Renal cortex interstitium (tissue), 15 donors: ENCODE measurements at places on chromosomes 2 and 18. TPM values are rescaled to one million over a fixed set of nuclear protein-coding genes. Genes with fewer than 3 reads are reported as not detected.

DNA sequence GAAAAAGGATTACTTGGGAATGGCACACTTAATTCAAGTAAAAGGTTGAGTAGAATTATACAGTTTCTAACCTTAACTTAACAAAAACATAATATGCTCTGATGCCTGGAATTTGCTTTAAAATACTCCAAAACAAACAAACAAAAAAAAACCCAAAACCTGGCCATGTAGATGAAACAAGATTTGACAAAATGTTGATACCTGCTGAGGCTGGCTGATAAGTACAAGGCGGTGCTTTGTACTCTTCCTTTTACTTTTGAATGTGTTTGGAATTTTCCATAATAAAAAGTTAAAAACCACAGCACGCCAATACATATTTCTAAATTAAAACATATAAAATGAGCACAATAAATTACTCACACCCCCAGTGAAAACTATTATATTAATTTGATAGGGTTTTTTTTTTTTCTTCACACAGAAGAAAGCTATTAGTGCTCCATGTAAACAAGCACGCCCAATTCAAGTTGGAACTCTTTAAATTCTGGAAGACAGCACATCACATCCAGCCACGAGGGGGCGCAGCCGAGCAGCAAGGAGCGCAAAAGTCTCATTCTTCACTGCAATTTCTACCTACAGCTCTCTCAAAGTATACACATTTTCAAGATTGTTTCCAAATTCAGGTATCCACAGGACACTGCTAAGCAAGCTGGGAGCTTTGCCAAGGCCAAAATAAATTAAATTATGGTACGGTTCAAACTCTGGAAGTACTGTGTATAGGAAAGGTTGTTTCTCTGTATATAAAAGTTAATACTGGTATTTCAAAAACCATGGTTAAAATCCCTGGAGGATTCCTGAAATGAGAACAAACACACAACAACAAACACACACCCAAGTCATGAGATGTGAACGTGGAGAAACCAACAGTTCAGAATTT is 7.5 kb downstream of the SERTAD2 start:
- peak; percentile 68 for DNase-seq

Gene ANKRD36C
- polyA plus RNA-seq, result 17.7 TPM

DNA sequence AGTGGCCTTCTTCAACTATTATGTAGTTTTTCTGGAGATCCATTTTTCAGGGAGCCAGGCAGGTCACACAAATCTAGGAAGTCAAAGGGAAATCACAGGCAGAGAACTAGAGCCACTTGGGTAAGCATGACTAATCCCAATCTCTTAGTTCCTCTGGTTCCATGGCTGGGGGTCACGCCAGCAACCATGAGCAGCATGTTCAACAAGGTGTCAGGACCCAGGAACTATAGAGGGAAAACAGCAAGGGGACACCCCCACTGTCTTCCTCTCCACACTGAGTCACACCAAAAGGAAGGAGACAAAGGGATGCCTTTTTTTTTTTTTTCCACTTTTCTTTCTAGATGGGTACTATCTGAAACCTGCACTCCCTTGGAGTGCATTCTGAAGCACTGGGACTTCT is 250.9 kb downstream of the OTX1 start:
- DNase-seq, result no peak

DNA sequence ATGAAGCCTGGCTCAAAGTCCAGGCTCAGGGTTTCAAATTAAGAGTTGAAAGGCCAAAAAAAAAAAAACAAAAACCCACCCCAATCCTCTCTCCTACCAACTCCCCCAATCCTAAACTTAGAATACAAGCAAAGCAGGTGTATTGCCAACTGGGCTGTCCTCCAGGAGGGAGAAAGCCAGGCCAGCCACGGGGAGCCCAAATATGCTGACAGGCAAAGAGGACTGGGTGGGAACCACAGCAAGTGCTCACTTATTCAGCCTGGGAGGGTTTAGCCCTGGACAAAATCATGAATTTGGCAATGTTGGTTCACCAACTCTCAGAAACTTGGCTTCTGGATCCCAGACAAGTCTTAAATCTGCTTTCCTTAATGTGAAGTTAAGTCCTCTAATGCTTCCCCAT is 36.5 kb downstream of the GKN2 start:
- DNase-seq, result no peak

DNA sequence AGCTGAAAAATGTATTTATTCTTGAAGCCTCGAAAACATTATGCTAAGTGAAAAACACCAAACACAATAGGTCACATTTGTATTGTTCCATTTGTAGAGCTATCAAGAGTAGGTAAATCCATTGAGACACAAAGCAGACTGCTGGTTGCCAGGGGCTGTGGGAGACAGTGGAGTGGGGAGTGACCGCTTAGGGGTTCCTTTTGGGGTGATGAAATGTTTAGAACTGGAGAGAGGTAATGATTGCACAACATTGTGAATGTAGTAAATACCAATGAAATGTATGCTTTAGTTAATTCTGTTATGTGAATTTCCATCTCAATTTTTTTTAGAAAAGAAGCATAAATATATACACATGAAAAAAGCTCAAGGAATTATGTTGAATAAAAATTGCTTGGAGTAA is 15.8 kb downstream of the KCTD18 start:
- DNase-seq, result no peak

DNA sequence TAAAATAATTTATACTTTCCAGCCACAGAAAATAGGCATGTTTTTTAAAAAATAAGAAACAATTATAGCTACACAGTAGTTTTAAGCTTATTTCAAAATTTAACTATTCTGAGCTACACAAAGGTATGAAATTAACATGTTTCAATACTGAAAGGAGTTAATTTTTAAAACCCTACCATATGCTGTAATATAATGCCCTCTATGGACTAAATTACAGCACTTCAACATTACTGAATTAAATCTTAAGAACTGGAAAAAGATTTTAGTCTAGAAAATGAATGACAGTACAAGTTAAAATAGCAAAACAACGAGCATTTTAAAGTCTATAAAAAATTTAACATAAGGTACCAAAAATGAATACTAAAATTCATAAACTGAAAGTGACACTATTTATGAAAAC is 36.3 kb downstream of the RTN4 start:
- DNase-seq, result no peak

DNA sequence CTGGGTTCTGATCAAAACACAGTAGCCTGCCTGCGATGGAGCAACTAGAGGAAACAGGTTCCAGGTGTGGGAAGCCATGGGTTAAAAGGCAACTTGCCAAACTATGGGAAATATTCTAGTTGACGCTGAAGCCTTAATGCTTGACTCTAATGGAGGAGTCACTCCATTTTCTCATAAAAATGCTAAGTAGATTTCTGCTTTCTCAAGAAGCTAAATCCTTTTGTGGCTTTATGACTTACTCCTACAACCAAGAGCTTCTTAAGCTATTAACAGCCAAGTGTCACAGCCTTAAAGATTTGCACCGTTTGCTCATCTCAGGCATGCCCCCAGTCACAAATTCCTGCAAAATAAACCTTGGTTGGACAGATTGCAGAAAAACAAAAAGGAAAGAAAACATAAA is 25.2 kb downstream of the ANKRD44 start:
- DNase-seq, result no peak

DNA sequence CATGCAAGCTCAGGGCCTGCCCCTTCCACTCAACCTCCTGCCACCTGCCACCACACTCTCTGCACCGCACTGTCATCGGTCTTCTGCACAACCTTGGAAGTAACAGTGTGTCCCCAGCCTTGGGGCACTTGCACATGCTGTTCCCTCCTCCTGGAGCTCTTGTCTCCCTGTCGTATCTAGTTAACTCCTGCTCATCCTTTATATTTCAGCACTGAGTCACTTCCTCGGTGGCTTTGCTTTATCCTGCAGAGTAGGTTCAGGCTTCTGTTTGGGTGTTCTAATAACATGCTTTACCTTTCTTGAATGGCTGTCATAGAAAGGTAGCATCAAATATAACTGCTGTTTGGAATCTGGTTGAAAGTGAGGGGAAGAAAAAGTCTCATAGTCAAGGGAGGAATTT is 25.3 kb downstream of the PAX8 start:
- DNase-seq, result no peak

- no peak for DNase-seq
Observed at GRCh38 chr2:62459106-62459505, 46.9 kb downstream of the TMEM17 start.

DNA sequence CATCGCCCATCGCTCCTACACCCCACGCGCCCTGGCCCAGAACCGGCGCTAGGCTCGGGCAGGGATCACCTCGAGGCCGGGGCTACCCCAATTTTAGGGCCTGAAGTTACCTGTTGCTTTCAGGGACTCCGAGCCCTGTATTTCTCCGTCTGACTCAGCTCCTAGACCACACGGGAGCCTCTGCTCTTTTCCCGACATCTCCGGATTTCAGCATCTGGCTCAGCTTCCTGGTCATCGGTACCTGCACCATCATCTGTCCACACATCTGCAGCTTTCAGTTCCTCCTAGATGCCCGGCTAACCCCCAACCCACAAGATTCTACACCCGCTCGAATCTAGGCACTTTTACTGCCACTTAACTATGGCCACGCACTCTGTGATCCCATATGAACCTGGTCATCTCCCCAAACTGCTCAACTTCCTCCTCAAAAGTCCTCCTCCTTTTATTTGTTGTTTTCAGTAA is 12.1 kb upstream of the HMSD start:
- DNase-seq, result no peak

DNA sequence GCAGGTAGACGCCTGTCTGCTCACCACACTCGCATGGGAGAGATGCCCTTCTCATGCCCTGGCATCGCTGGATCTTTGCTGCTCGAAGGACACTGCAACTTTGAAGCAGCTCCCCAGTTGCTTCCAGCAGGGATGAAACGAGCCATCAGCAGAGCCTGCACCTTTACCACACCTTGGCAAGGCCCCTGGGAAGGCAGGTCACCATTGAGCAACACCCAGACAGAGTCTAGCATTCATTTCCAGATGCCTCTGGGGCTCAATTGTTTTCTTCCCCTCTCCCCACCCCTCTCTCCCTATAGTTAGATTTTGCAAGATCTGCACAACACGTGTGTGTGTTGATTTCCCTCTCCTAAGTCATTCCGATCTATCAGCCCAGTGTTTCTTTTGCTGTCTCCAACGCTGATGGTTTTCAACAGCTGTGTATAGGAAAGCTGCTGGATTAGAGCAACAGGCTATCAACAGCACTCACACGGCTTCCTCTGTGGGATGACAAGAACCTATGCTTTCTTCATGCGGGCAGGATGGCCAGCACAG is 25.6 kb upstream of the INHBB start:
- DNase-seq, result no peak

Gene ANKRD30B
- polyA plus RNA-seq, result not detected

Gene CHCHD5
- 35.0 TPM for polyA plus RNA-seq

GRCh38 chr2:161246281-161246680 is 61.9 kb upstream of the PSMD14 start:
- DNase-seq, result no peak

DNA sequence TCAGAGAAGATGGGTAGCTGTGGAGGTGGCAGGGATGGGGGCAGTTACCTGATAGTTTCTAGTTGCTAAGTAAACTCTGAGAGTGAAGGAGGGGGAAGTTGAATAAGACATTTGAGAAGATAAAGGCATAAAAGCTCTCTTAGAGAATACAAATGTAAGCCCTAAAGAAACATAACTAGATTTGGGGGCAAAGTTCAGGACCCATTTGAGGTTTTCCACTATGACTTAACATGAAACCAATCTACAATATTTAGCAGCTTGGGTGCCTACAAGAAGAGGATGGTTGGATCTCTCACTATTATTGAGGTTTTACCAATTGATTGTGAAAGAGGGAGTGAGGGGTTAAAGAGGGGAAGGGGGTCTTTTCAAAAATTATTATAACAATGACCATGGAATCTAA is 34.4 kb upstream of the LYPD6 start:
- DNase-seq, result no peak

Gene CAPN14
- polyA plus RNA-seq, result 0.12 TPM

GRCh38 chr2:44275927-44276303 is 635 bp downstream of the SLC3A1 start:
- DNase-seq, result no peak

Gene DCDC2C
- 0.56 TPM for polyA plus RNA-seq

GRCh38 chr18:43108882-43109281 is 6.6 kb downstream of the RIT2 start:
- no peak for DNase-seq

Gene HADHB
- 165 TPM for polyA plus RNA-seq
